ENCODE measurements at places on chromosomes 5 and 9.

DNA sequence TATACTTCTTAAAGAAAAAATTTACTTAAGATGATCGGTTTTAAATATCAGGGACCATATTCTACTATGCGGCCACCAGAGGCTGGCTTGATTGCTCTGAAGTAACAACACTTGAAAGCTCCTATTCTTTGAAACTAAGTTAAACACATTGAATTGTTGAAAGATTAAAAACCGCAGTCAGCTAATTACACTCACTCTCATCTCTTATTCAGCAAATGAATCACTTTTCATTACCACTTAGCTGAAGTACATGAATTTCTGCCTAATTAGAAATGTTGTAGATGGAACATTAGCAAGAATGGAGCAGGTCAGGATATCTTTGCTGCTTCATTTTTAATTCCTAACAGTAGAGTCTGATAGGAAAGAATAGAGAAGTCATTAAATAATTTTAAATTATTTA is 42.3 kb downstream of the LSM11 start:
- no peak for DNase-seq

GRCh38 chr5:24444414-24444813 is 200.4 kb downstream of the CDH10 start:
- DNase-seq = no peak

- DNase-seq = no peak
These were observed 10.3 kb downstream of the NINJ1 start for GRCh38 chr9:93123561-93124283.

- no peak for DNase-seq
These were observed 294.8 kb upstream of the KLF4 start for GRCh38 chr9:107784235-107784958.

GRCh38 chr5:142378737-142379634 is 54.2 kb upstream of the SPRY4 start:
- DNase-seq = no peak

Measured in GDM1 (cell line).